ENCODE measurements at places on chromosomes 6 and 20. TPM values are rescaled to one million over a fixed set of nuclear protein-coding genes. Genes with fewer than 3 reads are reported as not detected.

Gene GMEB2
- total RNA-seq: 7.4 TPM

Gene PERP
- 25.0 TPM for total RNA-seq

Gene GPSM3
- 0.90 TPM for total RNA-seq

Gene CALHM4
- total RNA-seq: not detected

Gene DLK2
- 0.36 TPM for total RNA-seq

Gene ULBP2
- total RNA-seq: 3.3 TPM

Gene IFNGR1
- 58.5 TPM for total RNA-seq

Gene SNRPB
- total RNA-seq: 47.6 TPM

Gene CCR6
- not detected for total RNA-seq

Gene LHFPL5
- not detected for total RNA-seq

Gene OXT
- total RNA-seq: not detected

Gene OOEP
- total RNA-seq: not detected

Gene PI3
- not detected for total RNA-seq

Gene HLA-DRB1
- 0.09 TPM for total RNA-seq
